ENCODE measurements at places on chromosomes 5 and 9. TPM values are rescaled to one million over a fixed set of nuclear protein-coding genes. Genes with fewer than 3 reads are reported as not detected.

Gene TNFSF15
- total RNA-seq, result 0.08 TPM

Gene NCS1
- total RNA-seq, result 48.3 TPM

Gene POU5F2
- total RNA-seq, result not detected

Gene LCNL1
- total RNA-seq, result 0.10 TPM

Gene ANKDD1B
- total RNA-seq, result not detected

Gene LAMC3
- 2.2 TPM for total RNA-seq

Gene AQP7
- 0.27 TPM for total RNA-seq

Gene NEURL1B
- 5.2 TPM for total RNA-seq

Gene FBLL1
- total RNA-seq, result 0.08 TPM

Gene CDC25C
- 10.5 TPM for total RNA-seq

Gene CLIC3
- total RNA-seq, result 5.2 TPM

Gene PHF24
- total RNA-seq, result 0.39 TPM

Gene FGFR4
- 25.5 TPM for total RNA-seq

Gene BASP1
- 202 TPM for total RNA-seq

Gene NFX1
- total RNA-seq, result 31.4 TPM

Gene TRIM7
- total RNA-seq, result 40.3 TPM

Gene RXRA
- total RNA-seq, result 35.6 TPM

Gene UQCRQ
- total RNA-seq, result 399 TPM

Gene SPEF2
- 1.7 TPM for total RNA-seq

Gene STC2
- 35.0 TPM for total RNA-seq

Gene SLC1A1
- 1.0 TPM for total RNA-seq

Gene SLC25A2
- not detected for total RNA-seq

Gene ADAMTSL2
- total RNA-seq, result not detected

Gene ZBED3
- 4.8 TPM for total RNA-seq

Gene TAF1L
- total RNA-seq, result not detected

Gene GPR151
- total RNA-seq, result not detected

Gene MRNIP
- total RNA-seq, result 15.2 TPM

Gene CKMT2
- not detected for total RNA-seq

Gene HMHB1
- not detected for total RNA-seq

Gene HK3
- total RNA-seq, result not detected

Gene BHMT2
- total RNA-seq, result not detected

Gene CDX1
- total RNA-seq, result not detected

Gene ORM2
- total RNA-seq, result not detected

Gene CCDC152
- total RNA-seq, result not detected

Gene LOX
- 2.0 TPM for total RNA-seq

Gene CRB2
- total RNA-seq, result 0.06 TPM

Gene ANKRD34B
- total RNA-seq, result 0.16 TPM

Gene LHFPL2
- total RNA-seq, result 55.7 TPM

Gene NFIB
- 10.4 TPM for total RNA-seq

Gene OGN
- not detected for total RNA-seq

Gene ACOT12
- total RNA-seq, result not detected

Gene HACD4
- 1.1 TPM for total RNA-seq

Gene PCA3
- total RNA-seq, result not detected

Gene LRRC19
- not detected for total RNA-seq

Gene FAXDC2
- total RNA-seq, result 0.25 TPM

Gene FIBCD1
- total RNA-seq, result 19.2 TPM

Gene SLF1
- total RNA-seq, result 9.0 TPM

Gene ARID3C
- total RNA-seq, result 0.16 TPM

Gene PGM5
- total RNA-seq, result not detected

Gene RGMB
- 6.0 TPM for total RNA-seq

Gene IFNA13
- total RNA-seq, result not detected

Gene SPRY4
- 8.4 TPM for total RNA-seq

Gene LRRC70
- 0.12 TPM for total RNA-seq

Gene TMEM252
- total RNA-seq, result not detected

Gene CAMK2A
- 1.0 TPM for total RNA-seq

Gene AK8
- total RNA-seq, result 1.1 TPM

Gene C9orf43
- 0.73 TPM for total RNA-seq

Gene FOXI1
- not detected for total RNA-seq
